ENCODE measurements at places on chromosomes 13 and 19.
A peak's percentile ranks its signal among the peaks of the same experiment; 100 is the strongest.

- DNase-seq: no peak
Measured at GRCh38 chr13:109899316-109899715, 112.9 kb upstream of the IRS2 start.

GRCh38 chr19:662207-662961 lies 630 bp downstream of the RNF126 start:
- no peak for DNase-seq

DNA sequence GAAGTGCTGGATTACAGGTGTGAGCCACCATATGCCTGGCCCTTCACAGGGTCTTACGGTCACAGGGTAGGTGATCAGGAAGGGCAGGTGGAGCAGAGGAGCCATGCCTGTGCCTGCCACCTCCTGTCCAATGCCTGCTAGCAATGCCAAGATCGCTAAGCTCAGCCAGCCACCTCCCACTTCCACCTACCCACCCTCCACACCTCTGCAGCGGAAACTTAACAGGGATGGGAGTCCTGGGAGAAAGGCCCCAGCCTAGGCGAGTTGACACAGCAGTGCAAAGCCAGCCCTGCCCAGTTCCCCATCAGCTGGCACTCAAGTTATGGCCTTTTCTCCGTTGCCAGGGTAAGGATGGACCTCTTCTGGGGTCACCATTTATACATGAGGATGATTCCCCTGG lies 15.9 kb upstream of the FCHO1 start:
- DNase-seq: no peak

GRCh38 chr19:12834976-12835757 lies 788 bp upstream of the RTBDN start:
- no peak for DNase-seq

DNA sequence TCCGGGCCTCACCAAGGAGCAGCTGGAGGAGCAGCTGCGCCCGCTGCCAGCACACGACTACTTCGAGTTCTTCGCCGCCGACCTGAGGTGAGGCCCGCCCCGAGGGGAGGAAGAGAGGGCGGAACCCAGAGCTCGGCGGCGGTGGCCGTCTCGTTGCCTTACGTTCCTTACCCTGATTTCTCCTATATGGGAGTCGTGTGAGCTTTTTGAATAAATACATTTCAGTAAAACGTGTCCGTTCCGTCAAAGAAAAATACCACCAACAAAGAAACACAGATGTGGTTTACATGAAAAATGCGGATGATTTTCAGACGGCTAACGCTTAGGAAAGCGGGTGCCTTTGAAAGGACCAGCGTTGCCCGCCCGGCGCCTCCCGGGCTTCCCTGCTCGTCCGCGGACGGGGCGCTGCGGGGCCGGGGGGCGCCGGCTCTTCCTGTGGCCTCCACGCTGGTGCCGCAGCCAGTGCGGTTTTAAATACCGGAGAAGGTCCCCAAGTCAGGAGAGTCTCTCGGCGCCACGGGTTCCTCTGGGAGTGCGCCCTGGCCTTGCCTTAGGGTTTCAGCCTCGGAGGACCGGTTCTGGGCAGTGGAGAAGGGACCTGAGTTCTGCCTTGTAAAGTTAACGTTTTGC lies 755 bp downstream of the UPF3A start:
- peak; percentile 57 for DNase-seq

- DNase-seq: no peak
Measured at GRCh38 chr19:10749435-10750384, 31.8 kb downstream of the DNM2 start.

Measured in left renal cortex interstitium (tissue), 4 donors.